Nephron progenitor cell (in vitro differentiated cells): ENCODE measurements at places on chromosomes 6 and 20.

- no peak for DNase-seq
Observed at GRCh38 chr20:22807045-22807444, 222.7 kb upstream of the FOXA2 start.

DNA sequence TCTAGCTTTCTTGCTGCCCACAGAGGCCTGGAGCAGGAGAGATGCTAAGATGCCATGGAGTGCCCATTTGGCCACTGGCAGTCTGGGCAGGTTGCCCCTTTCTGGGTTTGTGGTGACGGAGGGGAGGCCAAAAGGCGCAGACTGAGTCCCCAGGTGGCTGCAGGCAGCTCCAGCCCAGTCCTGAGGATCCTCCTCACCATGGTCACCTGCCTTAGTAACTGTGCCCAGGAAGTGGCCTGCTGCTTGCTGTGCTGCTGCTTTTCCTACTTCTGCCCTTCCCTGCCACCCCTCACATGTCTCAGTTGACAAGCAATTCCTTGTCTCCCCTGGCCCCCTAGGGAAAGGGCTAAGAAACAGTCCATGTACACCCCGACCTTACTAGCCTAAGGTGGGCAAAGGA, 35.3 kb upstream of the KIFC1 start:
- DNase-seq = no peak

DNA sequence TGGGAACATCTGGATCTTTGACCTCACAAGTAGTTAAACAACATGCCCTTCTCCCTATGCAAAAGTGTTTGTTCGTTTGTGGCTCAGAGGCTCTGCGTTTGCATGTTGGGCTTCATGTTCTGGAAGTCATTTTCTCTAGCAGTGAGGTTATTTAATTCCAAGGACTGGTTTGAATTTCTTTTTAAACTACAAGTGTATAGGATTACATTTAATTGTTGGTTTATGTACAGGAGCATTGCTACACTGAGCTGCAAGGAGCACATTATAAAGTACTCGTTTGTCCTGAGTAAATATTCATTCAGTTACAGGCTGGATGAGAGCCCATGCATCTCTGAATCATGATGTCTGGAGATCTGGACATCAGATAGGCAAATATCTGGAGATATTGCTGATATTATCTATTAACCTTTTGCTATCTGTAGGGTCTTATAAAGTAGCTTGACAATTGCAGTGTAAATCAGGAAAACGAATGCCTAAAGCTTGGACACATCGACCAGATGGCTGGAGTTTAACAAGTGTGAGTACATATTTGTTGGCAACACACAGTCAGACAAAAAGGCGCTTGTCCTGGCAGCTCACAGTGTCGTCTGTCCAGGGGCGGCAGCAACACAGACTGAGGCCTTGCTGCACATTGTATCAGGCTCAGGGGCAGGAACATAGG, 84.6 kb downstream of the PDE7B start:
- no peak for DNase-seq

DNA sequence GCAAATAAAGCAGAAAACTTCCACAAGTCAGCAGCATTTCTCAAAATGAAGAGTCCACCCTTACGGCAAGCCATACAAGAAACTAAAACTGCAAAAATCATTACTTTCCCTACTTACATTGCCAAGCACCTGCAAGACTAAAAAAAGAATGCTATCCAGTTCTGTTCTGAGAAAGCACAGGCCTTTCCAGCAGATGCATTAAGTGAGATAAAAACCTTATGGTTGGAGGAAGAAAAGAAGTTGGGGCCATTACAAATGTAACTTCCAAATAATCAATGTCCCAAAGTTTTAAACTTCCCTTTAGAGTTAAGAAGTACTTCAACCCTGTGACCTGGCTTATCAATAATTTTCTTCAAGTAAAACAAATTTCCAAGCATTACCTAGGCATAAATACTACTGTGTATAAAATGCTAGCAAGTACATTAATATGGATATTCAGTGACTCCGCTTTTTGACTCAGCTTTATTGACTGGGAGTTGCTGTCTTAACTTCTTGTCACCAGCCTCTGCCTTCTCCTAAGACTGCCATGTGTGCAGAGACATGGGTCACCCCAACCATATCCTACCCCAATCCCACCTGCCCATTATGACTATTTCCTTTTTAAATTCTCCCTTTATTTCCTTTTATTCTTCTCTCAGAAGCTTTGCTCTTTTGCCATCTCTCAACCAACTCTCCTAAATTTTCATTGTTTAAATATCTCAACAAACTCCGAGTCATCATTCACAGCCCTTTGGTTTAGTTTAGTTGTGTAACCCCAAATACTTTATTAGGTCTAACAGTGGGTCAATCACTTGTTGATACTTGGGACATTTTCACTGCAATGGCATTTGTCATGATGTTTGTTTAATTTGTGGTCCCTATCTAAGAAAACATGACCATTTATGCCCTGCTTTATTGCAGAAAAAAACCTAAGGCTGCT, 49.7 kb downstream of the SLC22A23 start:
- DNase-seq = no peak

GRCh38 chr6:27517928-27518787, 45.3 kb upstream of the ZNF184 start:
- no peak for DNase-seq

GRCh38 chr6:149090937-149091336, 226.6 kb upstream of the TAB2 start:
- no peak for DNase-seq

- DNase-seq = no peak
Observed at GRCh38 chr6:91485047-91485446, 898.2 kb upstream of the MAP3K7 start.

- DNase-seq = no peak
Observed at GRCh38 chr6:169719117-169719516, 5.2 kb downstream of the PHF10 start.
